Cardiac fibroblast (primary cell): ENCODE measurements at places on chromosomes 6 and 20.

DNA sequence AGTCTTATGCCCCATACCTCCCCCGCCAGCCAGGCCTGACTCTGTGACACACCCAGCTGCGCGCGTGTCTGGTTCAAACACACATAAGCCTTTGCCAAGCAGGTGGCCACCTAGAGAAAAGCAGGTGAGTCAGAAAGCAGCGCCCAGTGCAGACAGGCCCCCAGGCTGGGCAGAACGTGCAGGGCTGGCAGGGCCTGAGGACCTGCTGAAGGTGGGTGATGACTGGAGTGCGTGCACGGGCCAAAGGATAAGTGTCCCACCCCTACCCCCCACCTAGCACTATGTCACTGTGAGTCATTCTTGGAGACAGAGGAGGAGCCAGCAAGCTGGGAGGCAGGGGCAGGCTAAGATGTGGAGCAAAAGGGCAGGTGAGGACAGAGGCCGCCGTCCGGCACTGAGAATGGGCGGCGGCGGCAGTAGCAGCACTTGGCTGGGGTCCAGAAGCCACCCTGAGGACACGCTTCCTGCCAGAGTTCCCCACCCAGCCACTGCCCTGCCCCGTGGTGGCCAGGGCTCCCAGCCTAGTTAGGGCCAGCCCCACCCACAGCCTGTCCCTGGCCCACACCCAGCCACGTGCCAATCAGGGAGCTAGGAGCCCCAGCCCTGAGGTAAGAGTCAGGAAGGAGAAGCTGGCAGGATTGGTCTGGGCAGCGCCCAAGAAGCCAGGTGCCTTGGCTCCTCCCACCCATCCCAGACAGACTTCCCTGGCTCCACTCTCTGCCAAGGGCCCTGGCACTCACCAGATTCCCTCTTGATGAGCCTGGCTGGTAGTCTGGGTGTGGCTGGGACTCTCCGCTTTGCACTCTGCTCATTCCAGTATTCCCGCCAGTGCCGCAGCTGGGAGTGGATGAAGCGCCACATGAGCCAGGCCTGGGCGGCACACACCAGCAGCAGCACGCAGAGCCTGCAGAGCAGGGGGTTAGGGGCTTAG lies 72.7 kb downstream of the TRAM2 start:
- DNase-seq: peak; percentile 82

- no peak for DNase-seq
Observed at GRCh38 chr6:54655162-54655561, 191.4 kb upstream of the FAM83B start.

GRCh38 chr20:16434062-16434664 lies 139.1 kb downstream of the KIF16B start:
- peak; percentile 48 for DNase-seq

GRCh38 chr6:107550241-107550840 lies 60.4 kb downstream of the SOBP start:
- no peak for DNase-seq

DNA sequence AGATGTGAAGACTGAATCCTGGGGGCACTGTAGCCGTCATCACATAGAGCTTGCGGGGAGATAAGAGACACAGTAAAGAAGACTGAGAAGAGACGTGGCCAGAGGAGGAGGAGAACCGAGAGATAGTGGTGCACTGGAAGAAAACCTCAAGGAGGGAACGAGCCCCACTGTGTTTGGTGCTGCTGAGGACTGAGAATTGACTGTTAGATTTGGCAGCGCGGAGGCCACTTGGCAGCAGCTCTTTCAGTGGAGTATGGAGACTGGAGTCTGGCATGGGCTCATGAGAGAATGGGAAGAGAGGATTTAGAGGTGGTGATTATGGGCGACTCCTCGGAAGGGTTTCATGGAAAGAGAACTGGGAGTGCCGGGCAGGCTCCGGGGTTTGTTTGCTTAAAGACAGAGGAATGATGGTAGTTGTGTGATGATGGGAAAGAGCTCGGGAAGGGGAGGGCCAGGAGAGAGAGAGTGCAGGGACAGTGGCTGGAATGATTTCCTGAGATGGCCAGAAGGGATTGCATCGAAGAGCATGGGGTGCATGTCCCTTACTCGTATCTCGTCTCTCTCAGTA lies 18.0 kb downstream of the CDYL start:
- DNase-seq: peak; percentile 62

DNA sequence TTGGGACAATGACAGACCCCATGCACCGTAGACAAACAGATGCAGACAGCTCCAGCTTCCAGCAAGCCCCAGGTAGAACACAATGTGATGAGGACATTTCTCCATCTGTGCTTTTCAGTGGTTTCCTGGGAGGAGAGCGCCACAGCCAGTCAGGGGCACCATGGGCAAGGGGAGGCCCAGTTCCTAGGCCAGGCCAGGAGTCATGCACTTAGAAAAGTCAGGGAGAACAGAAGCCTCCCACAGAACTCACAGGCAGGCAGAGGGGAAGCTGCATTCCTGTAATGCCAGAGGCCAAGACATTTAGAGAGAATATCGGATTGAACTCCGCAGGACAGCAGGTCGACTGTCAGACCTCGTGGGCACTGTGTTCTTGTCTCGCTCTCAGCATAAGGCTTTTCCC lies 9.2 kb downstream of the SYNDIG1 start:
- no peak for DNase-seq

DNA sequence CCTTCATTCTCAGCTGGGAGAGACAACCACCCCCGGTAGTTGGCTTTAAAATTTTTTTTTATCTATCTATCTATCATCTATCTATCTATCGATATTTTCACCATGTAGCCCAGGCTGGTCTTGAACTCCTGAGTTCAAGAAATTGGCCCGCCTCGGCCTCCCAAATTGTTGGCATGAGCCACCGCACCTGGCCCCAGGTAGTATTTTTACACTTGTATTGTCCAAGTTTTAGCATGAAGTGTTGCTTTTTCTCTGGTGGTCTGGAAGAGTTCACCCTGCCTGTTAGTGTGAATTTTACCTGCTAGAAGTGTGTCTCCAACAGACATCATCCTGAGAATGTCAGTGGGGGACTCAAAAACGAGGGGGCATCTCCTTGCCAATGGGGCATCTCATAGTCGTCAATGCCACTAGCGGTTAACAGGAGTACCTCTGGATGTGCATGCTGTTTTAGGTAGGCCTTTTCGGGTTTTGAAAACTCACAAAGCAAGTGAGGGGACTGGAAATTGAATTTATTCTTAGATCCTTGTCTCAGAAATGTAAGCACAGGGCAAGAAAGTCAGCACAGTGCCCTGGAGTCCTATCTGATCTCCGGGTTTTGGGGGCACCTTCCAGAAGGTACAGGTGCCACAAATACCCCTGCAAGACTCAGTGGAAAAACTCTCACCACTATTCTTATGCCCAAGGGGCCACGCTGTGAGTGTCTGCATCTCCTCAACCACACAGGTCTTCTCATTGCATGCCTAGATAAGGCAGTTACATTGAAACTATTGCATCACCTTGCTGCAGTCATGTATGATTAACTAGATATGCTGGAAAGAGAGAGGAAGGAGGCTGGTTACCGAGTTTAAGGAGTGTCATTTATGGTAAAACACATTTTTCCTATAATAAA lies 37.1 kb downstream of the TNFAIP3 start:
- DNase-seq: peak; percentile 53

DNA sequence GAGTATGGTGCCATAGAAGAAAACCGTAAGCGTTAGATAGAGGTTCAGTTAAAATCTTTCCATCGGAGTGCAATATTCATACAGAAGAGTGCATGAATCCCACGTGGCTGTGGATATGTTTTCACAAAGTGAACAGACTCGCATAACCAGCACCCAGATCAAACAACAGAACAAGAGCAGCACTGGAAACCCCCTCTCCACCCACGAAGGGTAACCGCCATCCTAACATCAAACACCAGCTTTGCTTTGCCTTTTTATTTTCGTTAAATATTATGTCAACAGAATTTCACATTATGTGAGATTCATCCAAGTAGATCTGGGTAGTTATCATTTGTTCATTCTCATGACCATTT lies 4.7 kb downstream of the GTSF1L start:
- DNase-seq: no peak

DNA sequence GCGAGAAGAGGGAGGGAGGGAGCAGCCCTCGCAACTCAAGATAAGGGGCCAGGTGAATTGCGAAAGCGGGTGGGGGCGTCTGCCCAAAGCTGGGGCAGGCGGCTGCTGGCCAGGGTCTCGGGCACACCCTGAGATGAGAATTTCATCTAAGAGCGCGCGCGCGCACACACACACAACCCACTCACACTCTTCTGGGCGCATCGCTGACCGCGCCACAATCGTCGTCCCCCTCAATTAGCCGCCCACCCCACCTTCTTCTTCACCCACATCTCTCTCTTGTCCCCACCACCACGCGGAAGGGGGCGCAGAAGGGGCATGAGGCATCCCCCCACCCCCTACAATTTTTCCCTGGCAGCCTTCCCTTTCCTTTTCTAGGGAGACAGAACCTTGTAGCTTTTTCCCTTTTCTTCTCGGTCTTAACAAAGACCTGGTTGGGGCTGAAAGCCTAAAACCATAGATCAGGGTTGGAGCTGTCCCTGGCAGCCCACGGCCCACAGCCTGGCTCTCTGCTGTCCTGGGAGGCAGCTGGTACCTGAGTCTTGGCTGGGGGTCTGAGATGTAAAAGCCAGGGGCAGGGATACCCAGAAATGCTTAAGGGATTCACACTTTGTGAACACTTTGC lies 737 bp upstream of the PTPRT start:
- DNase-seq: no peak

DNA sequence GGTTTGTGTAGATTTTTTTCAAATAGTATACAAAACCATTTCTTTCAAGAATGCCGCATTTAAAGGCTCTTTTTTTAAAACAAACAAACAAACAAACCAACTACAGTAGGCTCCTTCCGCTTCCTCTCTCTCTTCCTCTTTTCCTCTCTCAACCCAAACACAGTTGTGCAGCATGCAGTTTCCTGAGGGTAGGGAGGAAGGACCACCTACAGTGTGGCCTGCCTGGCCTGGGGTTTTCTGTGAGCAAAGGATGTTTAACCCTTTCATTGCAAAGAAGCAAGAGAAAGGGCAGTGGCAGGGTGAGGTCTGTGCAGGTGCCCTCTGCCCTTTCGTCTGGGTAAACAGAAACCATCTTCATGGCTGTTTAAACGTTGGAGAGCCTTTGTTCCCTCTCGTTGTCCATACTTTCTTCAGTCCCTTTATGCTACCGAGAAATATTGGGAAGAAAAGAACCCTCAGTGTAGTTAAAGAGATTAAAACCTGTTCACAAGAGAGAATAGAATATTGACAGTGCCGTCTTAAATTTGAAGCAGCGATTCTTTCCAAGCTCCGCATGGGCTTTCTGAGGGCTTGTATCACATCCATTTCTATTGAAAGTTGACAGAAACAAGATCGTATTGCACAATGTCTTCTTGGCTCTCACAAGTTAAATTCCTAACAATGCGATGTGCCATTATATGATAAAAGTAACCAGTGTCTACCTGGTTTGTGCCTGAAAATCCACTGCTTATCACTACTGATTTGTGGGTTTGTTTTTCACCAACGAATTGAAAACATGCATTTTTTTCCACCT lies 215.5 kb upstream of the SNX9 start:
- DNase-seq: no peak

GRCh38 chr6:138310294-138310693 lies 67.4 kb upstream of the SMIM28 start:
- peak; percentile 14 for DNase-seq

- no peak for DNase-seq
Observed at GRCh38 chr6:105220186-105220585, 40.4 kb upstream of the POPDC3 start.

DNA sequence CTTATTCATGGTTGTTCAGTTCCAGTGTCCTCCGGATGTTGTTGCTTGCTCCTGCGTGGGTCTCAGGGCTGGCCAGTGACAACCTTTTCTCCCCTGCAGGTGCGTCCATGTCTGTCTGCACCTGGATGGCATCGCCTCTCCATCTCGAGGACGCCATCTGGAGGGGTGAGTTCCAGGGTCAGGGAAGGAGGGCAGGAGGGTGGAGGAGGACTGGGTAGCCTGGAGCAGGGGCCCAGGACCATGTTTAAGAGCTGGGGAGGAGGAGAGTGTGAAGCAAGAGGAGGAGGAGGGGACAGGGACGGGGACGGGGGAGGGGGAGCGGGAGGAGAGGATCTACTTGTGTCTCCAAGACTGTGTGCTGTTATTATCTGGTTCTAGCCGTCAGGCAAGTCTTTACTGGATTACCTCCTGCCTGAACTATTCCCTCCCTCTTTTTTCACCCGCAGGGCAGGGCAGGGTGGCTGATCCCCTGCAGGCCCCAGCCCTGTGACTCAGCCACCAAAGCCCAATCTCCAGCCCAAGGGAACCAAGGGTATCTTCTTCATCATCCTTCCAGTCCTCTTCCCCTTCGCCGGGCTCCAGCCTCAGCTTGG lies 32.2 kb upstream of the TULP1 start:
- no peak for DNase-seq

- DNase-seq: no peak
Observed at GRCh38 chr6:83470001-83470400, 39.1 kb upstream of the ME1 start.

DNA sequence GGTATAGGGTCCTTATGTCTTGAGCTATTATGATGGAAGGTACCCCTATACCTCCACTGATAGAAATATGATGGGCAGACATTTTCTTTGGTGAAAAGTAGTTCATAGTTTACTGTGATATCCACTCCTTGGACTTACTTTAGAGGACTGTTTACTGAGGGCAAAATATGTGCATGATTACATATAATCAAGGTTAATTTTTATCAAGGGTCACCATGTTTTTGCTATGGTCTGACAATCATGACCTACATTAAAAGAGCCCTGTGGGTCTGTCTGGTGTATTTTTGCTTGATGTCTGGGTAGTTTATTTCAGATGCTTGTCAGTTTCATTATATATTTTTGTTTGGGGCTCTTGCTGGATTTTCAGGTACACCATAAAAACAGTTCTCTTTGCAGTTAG lies 40.1 kb downstream of the CDKAL1 start:
- no peak for DNase-seq

- no peak for DNase-seq
Observed at GRCh38 chr6:165274611-165275010, 34.8 kb downstream of the C6orf118 start.

DNA sequence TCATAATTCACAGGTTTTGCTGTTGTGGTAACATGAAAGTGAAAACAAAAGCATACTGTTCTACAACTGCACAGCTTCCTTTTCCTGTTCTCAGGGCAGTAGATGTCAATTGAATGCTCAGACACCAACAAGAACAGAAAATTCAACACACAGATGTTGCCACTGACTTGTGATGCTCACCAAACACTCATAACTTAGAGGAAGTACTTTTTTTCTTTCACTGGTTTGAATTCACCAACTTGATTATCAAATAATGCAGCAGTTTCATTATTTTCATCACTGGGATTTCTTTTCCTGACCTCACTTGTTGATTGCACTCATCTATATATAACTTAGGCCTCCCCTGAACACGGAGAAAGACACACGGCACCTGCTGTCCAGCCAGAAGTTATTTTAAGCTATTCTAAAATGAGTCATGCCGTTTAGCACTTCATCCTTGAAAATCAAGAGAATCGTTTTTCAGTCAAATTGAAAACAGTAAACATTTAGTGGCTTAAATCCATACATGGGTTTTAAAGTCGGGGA lies 949 bp downstream of the TXLNB start:
- peak; percentile 77 for DNase-seq

- no peak for DNase-seq
Observed at GRCh38 chr6:89048288-89048923, 32.1 kb upstream of the PNRC1 start.

- no peak for DNase-seq
Observed at GRCh38 chr6:9089724-9090123, 654.4 kb upstream of the SLC35B3 start.
